NK-92 treated with Interleukin-12 subunit alpha and Interleukin-12 subunit beta, amount 100 ng/mL, for 24 hours (cell line): ENCODE measurements at places on chromosomes 6 and 20.

- no peak for DNase-seq
Observed at GRCh38 chr6:93124006-93124632, 295.2 kb downstream of the EPHA7 start.

GRCh38 chr6:10465629-10466499, 51.0 kb upstream of the TFAP2A start:
- no peak for DNase-seq

GRCh38 chr6:144666781-144667180, 381.6 kb downstream of the UTRN start:
- DNase-seq: no peak

DNA sequence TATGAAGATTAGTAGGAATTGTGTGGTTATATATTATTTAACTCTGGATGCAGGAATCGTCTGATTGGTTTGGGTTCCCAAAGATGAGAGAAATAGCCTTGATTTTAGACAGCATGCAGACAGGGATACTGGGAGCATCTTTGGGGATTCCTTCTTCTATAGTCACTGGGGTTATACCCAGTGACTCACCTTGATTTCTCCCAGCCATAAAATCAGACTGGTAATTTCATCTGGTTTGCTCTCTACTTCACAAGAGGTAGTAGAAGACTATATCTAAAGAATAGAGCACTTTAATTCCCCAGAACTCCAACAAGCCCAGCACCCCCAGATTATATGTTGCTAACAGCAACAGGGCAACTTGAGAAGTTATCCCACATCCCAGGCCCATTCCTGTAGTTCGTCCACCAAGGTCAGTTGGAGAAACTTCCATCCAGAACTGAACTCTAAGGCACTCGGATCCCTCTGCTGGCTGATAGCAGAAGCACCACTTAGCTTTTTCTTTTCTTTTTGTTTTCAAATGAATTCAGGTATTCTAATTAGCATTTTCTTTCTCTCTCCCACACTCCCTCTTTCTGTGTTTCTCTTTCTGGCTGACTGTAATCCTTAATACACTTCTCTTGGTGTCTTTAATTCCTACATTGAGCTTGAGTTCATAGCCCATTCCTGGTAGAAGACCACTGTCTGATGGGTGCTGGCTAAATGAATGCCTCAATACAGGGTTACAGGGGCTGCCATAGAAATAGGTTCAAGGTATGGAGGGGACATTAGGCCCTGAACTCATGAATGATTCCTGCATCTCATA, 20.4 kb upstream of the EFHC1 start:
- DNase-seq: peak; percentile 13

- DNase-seq: no peak
Observed at GRCh38 chr20:57294550-57294949, 28.1 kb upstream of the BMP7 start.
